NCI-H146 (cell line): ENCODE measurements at places on chromosomes 12 and 14.

DNA sequence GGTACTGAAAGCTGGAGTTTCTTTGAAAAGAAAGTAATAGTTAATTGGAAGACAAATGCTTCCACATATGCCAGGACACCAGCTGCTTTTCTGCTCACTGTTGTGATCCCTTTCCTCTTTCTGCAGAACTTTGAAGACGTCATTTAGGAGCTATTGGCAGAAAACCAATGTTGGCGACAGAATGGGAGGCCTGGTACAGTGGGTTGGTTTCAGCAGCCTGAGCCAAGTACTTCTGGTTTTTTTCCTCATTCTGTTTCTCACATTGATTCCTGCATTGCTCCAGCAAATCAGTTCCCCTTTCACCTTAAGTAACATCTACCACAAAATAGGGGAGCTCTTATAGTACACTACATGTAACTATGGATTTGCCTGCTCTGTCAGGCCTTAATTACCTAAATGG lies 96.9 kb downstream of the FIGNL2 start:
- no peak for DNase-seq

GRCh38 chr12:128745772-128746689 lies 77.7 kb downstream of the SLC15A4 start:
- peak; percentile 71 for DNase-seq

GRCh38 chr12:11780521-11781101 lies 131.1 kb downstream of the ETV6 start:
- DNase-seq = no peak

GRCh38 chr14:28163233-28163632 lies 603.4 kb upstream of the FOXG1 start:
- no peak for DNase-seq

- DNase-seq = no peak
These were observed 25.8 kb downstream of the GPR135 start for GRCh38 chr14:59439256-59439965.

- DNase-seq = no peak
These were observed 292.9 kb downstream of the BMP4 start for GRCh38 chr14:53663709-53664108.

DNA sequence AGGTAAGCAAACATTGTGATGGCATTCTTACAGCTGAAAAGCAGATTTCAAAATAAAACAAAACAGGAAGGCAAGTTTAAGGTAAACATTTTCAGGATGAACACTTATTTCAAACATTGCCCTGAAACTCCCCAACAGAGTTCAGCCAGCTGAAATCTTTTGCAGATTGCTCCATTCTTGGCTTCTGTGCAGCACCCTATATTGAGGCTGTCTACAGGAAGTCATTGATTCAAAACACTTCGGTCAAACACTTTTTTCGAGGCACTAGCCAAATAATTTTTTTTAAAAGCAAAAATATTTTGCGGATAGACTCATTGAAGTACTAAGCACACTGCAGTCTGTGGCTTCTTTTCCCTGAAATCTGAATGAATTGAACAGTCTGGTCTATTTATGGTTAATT lies 318.1 kb upstream of the PDE3A start:
- DNase-seq = no peak

DNA sequence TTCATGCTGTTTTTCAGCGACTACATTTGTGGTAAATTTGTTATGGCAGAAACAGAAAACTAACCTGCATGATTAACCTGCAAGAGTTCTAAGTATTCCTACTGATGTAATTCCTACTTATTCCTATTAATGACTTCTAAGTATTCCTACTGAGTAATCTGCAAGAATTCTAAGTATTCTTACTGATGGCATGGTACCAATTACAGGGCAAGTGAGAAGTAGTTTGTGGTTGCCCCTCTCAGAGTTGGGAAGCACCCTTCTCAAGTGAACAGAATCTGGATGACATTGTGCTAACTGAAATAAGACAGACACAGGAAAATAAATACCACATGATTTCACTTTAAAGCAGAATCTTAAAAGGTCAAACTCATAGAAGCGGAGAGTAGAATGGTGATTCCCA lies 100.9 kb upstream of the CPNE8 start:
- no peak for DNase-seq

DNA sequence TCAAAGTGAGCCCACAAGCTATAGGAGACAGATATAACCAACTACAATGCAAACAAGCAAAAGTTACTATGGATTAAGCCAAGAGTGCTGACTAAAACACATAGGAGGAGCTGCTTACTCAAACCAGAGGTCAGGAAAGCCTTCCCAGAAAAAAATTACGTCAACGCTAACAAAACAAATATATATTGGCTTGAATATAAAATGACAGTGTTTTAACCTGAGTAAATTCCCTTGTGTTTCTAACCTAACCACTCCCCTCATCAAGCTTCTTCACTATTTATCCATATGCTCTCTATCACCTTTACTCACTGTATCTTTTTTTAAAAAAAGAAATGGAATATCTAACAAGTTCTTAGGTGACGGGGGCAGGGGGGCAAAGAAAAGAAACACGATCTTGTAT lies 115.9 kb downstream of the MED13L start:
- no peak for DNase-seq

DNA sequence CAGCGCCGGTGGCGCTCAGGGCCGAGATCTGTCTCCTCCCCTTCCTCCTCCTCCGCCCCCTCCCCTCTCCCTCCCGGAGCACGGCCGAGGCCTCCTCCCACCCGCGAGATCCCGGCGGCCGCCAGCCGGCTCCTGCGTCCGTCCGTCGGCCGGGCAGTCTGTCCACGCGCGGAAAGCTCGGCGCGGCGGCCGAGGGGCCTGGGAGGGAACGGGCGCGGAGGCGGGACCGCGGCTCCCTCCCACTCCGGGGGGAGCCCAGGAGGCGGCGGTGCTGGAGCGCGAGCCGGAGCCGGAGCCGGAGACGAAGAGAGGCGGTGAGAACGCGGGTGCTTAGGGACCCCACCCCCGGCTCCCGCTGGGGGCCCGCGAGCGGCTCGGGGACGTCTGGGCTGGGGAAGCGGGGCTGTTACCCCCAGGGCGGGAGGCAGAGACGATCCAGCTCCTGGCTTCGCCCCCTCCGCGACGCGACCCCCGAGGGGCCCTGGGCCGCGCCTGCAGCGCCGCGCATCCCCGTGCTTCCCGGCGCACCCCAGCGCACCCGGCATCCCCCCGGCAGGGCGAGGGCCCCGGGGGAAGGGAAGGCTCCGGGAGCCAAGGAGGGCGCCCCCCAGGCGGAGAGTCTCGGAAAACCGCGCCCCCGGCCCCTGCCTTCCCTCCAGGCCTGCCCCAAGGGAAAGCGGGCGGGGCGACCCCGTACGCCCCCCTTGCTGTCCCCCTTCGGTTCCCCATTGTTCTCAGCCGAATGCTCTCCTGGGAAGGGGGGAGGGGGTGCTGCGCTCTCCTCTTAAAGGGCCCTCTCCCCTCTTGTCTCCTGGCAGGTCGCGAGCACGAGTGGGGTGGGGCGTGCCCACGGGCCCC lies at the start of gene DTX1:
DTX1 (plus strand) TSS at position 100 of the 858 bp plus-strand sequence. CDS start 1,463 bp downstream, outside the sequence.
- peak; percentile 41 for DNase-seq

DNA sequence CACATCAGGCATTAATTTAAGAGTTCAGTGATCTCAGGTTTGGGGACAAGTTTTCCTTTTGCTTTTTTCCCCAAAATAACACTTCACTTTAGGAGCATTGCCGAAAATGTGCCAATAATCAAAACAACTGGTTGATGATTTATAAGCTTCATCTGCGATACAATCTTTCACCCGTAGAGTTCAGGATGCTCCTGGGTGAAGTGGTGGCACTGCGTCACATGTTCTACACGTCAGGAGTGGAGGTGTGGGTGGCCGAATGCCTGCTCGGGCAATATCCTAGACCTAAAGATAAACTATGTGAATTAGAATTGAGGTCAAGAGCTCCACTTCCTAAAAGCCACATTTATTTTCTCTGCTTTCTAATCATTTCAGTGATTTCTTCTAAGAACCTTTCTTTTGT lies 70.9 kb upstream of the DICER1 start:
- no peak for DNase-seq

DNA sequence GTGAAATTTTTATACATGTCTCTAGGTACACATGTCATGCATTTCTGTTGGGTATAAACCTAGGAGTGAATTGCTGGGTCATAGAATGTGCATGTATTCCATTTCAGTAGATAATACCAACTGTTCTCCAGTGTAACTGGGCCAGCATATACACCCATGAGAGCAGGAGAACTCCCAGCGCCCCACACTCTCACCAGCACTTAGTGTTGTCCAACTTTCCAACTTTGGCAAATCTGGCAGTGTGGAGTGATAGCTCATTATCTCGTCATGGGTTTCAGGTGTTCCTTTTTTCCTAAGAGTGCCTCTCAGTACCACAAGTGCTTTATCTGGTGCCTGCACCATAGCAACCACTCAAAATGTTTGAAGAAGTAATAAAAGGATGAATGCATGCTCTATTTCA lies 40.1 kb downstream of the NGB start:
- DNase-seq = no peak

DNA sequence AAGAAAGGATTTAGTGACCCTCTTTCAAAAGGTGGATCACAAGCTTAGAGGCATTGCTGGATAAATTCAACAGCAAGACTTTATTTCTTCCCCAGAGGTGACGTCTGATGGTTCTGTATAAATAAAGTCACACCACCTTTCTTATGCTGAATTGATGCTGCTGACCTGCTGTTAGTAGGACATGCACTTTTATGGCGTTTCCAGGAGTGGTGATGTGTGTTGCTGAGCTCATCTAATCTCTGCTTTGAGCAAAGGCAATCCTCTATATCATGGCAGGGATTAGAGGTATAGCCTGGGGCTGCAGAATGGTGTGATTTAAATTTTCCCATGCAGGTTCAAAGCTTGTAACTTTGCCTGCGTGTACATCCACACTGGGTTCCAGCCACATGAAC lies 94.9 kb downstream of the ETV6 start:
- no peak for DNase-seq

DNA sequence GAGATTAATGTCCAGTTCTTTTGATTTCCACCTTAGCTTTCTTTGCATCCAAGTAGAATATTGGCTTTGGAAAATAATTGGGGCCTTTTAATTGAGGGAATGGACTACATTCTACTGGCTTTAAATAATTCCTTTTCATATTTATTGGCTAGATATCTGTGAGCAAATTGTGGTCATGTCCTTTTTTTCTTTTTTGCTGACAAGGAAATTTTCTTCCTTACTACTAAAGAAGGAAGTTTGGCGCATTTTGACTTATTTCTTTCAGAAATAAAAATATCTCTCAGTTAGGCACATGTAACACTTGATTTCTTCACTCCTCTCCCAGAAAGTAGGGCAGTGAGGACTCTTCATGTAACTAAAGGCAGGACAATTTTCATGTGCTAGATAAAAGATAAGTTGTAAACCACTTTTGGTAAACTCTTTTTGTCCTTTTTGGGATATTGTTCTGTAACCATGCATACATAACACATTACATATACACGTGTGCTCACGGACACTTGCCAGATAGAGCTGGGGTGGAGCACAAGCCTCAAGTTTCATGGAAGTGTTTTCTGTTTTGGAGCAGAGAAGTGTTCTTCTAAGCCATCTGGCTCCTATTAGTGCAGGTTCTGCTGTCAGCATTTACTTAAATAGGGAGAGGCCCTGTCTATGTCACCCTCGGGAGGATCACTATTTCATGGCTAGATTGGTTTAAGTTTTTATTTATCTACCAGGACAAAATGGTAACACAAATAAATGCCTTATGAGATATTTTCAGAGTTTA lies 85.1 kb upstream of the LRIG3 start:
- no peak for DNase-seq

- DNase-seq = peak; percentile 41
These were observed 1.8 kb downstream of the SRRM4 start for GRCh38 chr12:118982984-118983761.

DNA sequence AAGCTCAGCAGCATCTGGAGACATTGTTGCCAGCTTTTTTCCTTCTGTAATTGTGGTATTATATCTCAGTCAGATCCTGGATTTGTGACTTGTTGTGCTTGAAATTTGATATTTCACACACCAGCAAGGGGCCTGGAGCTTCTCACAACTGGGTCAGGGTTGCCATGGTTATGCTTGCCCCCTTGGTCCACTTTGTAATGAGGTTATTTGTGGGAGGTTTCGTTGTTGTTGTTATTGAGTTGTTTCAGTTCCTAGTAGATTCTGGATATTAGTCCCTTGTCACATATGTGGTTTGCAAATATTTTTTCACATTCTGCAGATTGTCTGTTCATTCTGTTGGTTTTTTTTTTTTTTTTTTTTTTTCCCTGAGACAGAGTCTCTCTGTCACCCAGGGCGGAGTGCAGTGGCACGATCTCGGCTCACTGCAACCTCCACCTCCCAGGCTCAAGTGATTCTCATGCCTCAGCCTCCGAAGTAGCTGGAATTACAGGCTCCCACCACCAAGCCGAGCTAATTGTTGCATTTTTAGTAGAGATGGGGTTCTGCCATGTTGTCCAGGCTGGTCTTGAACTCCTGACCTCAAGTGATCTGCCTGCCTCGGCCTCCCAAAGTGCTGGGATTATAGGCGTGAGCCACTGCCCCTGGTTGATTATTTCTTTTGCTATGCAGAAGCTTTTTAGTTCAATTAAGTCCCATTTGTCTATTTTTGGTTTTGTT lies 80.6 kb upstream of the ETV6 start:
- DNase-seq = peak; percentile 64

- DNase-seq = no peak
These were observed 6.0 kb downstream of the GPR132 start for GRCh38 chr14:105059035-105059924.

GRCh38 chr14:24219521-24219920 lies 3.7 kb upstream of the MDP1 start:
- no peak for DNase-seq

DNA sequence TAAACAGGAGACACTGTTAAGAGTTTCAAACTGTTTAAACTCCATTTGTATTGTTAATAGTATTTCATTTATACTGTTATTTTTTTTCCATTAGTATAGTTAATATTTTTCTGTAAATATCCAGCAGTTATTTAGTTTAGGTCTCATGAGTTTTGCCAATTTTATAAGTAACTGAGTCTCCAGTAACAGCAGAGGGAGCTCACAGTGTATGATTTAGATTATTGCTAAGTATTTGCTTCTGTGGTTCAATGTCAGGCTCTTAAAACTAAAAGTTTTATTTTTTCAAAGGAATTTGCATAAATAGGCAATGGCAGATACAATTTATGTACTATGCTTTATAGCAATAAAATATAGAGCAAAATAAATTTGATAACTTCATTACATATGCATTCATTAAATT lies 209.7 kb downstream of the ATXN7L3B start:
- no peak for DNase-seq

DNA sequence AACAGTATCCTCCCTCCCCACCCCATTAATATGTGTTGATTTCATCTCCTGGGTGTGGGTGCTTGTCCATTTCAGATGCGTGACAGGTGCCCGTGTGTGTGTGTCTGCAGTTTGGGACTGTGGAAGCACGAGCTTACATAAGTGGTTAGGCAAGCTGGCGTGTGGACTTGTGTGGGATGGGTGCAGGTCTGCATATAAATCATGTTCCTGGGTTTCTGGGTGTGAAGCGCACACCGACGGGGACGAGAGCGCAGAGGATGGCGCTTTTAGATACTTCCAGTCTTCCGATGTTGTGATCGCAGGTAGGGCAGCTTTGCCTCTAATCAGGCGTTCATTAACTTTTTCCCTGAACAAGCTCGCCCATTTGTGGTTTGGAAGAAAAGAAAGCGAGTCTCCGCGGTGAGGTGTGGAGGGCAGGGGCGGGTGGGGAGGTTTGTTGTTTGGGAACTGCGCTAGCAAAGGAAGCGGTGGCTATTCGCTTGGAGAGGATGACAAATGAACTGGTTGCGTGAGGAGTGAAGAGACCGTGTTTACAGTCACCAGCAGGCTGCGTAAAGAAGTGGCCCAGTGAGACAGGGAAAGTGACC lies 865 bp downstream of the RGS6 start:
- no peak for DNase-seq

GRCh38 chr12:92786045-92786444 lies 83.3 kb downstream of the PLEKHG7 start:
- no peak for DNase-seq

- DNase-seq = no peak
These were observed 438.4 kb downstream of the ADAMTS20 start for GRCh38 chr12:43113616-43114015.

GRCh38 chr12:38411426-38411825 lies 94.9 kb downstream of the ALG10B start:
- no peak for DNase-seq
